Fibroblast of the conjunctiva (primary cell): ENCODE measurements at places on chromosomes 4 and X.
A peak's percentile ranks its signal among the peaks of the same experiment; 100 is the strongest.

GRCh38 chr4:154427149-154427548, 64.5 kb downstream of the DCHS2 start:
- DNase-seq = no peak

- no peak for DNase-seq
Measured at GRCh38 chr4:105843941-105844340, 51.3 kb upstream of the NPNT start.

DNA sequence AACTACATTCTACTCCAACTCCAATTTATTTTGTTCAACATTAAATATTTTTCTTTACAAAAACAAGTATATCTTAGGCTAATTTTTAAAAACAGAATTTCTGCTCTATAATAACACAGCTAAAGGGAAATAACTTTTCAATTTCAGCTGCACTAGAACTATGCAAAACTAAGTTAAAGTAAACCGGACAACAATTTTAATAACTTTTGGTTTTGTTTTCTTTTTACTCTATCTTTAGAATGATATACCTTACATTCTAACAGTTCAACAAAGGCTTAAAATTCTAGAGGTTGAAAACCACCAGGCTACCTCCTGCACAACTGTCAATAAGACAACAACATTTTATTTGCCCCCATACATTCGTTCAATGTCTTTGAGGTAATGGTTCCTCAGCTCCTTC, 18.7 kb upstream of the KCNE5 start:
- DNase-seq = no peak

DNA sequence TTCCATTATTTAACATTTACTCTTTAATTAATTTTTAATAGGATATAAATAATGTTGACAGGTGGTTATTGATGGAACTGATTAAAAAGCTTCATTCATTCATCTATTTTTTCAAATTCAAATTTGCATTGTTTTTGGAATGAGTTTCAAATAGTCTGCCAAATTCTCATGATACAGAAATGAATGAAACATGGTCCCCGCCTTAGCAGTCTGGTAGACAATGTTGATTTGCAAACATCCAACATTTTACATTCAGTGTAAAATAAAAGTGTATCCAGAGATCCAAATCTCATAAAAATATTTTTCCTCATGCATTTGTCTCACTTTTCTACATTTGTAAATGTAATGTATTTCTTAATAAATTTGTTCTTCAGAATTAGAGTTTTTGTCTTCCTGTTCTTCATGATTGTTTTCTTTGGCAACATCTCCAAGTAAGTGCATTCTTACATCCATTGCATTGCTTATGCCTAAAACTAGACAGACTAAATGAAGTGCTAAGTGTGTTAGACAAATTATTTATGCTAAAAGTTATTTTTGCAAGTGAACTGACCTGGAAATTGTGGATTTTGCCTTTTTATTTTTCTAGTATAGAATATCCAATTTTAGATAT, 142.3 kb downstream of the PCDH18 start:
- DNase-seq = peak; percentile 53

- no peak for DNase-seq
Measured at GRCh38 chrX:103773445-103773844, 3.2 kb upstream of the PLP1 start.

- DNase-seq = no peak
Measured at GRCh38 chrX:132956421-132957210, 1.8 kb downstream of the HS6ST2 start.

GRCh38 chr4:158133551-158133950, 39.3 kb downstream of the GASK1B start:
- DNase-seq = no peak

- no peak for DNase-seq
Measured at GRCh38 chrX:18828832-18829404, 121.5 kb downstream of the PPEF1 start.

DNA sequence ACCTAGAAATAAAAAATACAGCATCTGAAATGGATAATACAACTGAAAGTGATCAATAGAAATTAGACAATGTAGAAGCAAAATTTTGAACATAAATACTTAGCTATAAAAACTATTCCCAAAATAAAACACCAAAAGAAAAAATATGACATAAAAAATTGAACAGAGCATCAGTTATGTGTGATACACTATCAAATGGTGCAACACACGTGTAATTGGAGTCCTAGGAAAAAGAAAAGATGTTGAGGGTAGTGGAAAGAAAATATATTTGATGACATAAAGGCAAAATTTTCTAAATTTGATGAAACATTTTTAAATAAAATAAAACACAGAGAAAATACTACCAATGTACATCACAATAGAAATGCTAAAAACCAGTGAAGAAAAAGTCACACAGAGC, 63.1 kb downstream of the NPY2R start:
- no peak for DNase-seq

DNA sequence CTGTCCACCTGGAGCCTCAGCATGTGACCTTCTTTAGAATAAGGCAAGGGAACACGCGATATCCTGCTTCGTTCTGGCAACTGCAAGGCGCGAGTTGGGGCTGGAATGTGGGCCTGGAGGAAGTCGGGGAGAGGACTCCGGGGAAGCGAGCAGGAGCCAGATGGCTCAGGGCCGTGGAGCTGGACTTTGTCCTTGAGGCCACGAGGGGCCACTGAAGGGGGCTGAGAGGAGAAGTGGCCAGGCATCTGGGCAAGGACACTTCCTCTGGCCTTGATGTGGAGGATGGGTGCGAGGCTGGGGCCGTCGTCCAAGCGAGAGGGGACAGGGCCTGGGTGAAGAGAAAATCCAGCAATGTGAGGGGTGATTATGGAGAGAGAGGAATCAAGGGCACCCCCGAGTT, 12.2 kb upstream of the DUSP9 start:
- no peak for DNase-seq

GRCh38 chr4:69773484-69773883, 13.1 kb upstream of the SULT1B1 start:
- DNase-seq = no peak

DNA sequence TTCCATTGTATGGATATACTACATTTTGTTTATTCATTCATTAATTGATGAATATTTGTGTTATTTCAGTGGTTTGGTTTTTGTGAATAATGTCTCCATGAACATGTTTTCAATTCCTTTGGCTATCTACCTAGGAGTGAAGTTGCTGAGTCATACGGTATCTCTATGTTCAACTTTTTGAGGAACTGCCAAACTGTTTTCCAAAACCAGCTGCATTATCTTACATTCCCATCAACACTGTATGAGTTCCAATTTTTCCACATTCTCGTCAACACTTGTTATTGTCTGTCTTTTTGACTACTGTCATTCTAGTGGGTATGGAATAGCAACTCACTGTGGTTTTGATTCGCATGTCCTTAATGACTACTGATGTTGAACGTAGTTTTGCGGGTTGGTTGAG, 388.6 kb upstream of the MAGEB2 start:
- DNase-seq = no peak

DNA sequence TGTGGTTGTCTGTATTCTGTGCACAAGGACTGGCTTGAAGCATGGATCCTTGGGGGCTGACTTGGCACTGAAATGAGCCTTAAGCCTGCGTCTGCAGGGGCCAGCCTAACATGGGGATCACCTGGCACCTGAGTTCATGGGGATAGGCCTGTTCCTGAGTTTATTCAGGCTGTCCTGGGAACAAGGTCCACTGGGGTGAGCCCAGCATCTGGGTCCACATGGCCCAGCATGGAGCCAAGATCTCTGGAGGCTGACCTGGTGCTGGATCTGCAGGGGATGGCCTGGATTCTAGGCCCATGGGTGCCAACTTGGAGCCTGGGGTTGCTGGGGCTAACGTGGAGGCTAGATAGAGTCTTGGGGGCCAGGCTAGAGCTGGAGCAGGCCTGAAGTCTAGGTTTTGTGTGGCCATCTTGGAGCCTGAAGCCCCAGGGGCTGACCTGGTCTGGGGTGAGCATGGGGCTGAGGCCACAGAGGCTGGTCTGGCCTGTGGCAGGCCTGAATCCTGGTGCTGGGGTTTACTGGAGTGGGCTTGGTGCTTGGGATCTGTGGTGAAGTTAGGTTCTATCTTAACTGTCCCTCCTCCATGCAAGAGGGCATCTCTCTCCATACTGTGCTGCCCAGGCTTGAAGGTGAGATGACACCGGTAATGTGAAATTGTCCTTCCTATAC, 652 bp upstream of the KLKB1 start:
- no peak for DNase-seq

DNA sequence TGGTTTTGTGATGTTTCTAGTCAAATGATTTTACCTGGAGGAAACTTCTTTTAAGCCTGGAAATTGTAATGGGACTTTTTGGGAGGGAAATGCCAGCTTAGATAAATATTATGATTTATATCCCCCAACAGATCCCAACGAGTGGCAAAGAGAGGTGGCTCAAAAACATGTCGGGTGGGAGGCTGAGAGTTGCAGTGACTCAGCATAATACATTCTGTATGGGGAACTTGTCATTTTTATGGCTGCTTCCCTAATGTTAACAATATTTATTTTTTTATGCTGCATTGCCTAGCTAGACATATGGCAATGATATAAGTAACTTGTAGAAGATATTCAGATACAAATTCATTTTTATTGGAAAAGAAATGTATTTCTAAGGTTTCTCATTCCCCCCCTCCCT, 219.0 kb downstream of the ARHGAP10 start:
- no peak for DNase-seq

- DNase-seq = no peak
Measured at GRCh38 chr4:105191621-105192210, 45.0 kb downstream of the TET2 start.

DNA sequence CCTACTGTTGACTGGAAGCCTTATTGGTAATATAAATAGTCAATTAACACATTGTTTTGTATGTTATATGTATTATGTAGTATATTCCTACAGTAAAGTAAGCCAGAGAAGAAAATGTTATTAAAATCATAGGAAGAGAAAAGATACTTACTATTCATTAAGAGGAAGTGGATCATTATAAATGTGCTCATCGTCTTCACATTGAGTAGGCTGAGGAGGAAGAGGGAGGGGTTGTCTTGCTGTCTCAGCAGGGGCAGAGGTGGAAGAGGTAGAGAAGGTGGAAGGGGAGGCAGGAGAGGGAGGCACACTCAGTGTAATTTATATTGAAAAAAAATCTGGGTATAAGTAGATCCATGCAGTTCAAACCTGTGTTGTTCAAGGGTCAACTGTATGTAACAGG, 10.6 kb downstream of the CDKL5 start:
- no peak for DNase-seq

GRCh38 chrX:150692831-150693724, at the start of gene MTMR1:
TSS of gene MTMR1 (plus strand) at chrX:150693396. CDS start at chrX:150693531, 135 bp downstream.
- DNase-seq = no peak

DNA sequence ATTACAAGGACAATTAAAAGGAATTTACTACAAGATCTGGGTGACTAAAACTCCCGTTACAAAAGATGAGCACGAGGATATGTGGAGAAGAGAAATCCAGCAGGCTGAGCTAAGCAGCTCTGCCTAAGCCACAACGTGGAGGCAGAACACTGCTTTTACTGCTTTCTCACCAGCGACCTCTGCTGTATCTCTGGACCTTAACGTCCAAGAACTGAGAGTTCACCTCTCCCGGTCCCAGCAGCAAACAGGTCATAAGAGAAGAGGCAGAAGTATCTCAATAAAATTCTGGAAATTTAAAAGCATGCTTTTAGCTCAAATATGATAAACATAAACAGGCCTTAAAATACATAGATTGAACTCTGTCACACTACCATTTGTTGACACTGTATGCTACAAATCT, 81.0 kb downstream of the ADGRA3 start:
- DNase-seq = peak; percentile 33

GRCh38 chr4:108829966-108830492, 67.2 kb upstream of the ETNPPL start:
- no peak for DNase-seq

DNA sequence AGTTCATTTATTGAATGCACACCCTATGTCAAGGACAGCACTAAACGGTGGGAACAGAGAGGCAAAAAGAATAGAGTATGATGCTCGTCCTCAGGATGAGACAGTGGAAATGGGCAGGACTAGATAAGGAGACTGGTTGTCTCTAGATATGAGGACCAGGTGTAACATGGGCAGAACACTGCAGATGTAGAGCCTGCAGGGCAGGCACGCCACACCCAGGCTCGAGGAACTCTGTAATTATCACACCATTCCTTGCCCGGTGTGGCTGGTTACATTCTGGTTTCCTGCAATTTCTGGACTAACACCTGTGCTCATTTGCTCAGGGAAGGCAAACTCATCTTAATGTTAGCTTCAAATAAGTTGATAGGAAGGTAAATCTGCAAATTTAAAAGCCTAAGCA, 334.4 kb downstream of the DHX15 start:
- DNase-seq = no peak

GRCh38 chr4:187321711-187322110, 598.1 kb upstream of the FAT1 start:
- no peak for DNase-seq

DNA sequence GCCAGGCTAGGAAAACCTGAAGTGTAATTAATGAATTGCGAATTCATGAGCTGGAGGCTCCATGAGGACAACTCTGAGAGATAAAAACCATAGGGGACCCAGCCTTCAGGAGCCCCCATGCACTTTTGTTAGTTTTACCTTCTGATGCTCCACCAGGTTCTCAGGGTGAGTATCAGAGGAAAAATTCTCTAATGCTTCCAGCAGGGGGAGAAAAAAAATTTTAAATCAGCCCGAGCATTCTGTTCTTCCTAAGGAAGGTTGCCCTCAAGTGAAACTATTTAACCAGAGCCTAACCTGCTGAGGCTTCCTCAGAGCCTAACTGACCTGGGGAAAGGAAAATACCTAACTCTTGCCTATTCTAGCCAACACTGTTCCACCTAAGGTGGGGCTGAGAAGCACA, 552.6 kb downstream of the PPARGC1A start:
- DNase-seq = no peak

GRCh38 chr4:162793571-162793970, 373.1 kb downstream of the NAF1 start:
- no peak for DNase-seq

DNA sequence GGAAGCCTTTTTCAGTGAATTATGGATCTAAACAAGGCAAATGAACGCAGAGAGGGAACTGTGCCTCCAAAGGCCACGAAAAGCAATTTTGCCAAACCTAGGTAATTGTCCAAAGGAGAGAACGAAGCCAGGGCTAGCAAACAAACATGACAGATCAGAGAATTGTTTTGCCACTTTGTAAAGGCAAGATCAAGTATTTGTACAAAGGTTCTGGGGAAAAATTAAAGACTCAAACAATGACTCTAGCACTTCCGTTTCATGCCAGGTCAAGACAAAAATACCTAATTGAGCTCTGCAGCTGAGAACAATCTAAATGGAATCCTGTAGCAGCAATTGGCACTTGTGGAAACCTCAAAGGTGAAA, 8.5 kb downstream of the RBM47 start:
- no peak for DNase-seq

DNA sequence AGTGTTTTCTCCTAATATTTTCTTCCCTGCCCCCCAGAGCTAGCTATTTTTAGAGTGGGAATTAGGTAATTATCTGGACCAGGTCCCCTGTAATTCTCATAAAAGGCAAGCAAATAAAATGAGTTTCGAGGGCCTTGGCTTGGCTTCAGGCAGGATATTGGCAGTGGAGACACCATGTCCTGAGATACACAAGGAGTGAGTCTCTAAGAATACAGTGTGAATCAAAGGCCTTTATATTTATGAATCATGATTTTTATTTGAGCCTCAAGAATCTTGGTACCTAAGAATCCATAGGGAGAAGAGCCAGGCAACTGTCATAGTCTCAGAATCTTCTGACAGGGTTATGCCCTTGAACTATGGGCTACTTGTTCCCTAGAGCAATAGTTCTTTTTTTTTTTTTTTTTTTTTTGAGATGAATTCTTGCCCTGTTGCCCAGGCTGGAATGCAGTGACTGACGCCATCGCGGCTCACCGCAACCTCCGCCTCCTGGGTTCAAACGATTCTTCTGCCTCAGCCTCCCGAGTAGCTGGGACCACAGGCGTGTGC, 205.4 kb downstream of the LDB2 start:
- DNase-seq = no peak

- DNase-seq = no peak
Measured at GRCh38 chr4:184094532-184095159, 123.0 kb downstream of the ENPP6 start.
